ENCODE measurements at places on chromosomes 3 and 15.

DNA sequence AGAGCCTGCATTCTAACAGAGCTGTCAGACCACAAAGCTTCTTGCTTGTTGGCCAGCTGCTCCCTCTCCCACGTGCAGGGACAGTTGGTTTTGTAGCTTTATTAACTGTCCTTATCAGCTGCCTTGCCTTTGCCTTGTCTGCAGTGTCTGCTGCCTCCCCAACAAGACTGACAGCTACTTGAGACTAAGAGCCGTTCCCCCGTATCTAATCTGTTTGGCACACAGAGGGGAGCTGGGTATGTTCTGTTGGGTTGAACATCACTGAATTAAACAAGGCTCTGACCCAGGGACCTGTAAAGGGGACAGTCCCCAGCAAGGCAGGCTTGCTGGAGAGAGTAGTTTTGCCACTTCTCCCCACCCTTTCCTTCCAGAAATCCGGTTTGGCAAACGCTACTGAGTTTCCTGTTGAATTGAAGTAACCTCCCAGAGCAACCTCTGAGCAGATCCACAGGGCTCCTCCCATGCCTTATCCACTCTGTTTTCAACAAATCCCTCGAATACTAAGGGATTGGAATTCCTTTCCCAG lies 116.1 kb downstream of the ANP32A start:
- peak; percentile 44 for DNase-seq

- DNase-seq, result no peak
Measured at GRCh38 chr3:52190294-52191074, 7.5 kb upstream of the ALAS1 start.

DNA sequence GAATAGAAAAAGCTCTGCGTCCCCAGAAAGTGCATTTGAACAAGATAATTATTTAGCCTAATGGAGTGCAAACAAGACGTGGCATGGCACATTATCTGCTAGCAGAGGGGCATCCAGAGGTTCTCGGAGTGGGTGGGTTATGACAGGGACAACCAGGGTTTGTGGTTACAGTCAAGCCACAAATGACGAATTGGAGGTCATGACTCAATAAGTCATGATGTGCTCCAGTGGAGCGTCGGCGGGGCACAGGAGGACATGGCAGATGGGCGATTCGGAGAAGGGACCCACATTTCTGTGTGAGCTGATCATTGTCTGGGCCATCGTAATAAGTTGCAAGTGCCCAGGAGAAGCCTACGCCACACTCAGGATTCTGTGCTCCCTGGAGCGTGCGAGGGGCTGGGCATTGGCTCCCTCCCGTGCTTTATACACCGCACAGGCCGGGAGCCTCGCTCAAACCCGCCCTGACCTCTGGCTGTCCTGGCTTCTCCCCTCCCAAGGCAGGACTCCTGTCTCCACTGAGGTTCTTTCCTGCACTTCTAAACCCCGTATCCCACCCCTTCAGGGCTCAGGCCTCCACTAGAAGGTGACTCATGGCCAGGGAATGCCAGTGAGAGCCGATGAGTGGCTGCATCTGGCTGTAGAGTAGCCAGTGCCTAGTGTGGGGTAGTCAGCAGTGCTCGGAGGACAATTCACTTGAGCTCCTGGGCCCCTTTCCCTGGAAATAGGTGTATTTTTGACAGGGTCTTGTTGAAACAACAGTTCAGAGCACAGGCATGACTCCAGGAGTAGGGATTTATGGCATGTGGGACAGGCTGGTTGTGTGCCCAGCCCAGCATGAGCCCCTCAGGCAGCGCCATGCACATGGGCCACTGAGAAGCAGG lies 67.4 kb downstream of the GRIP2 start:
- DNase-seq, result peak; percentile 69

- DNase-seq, result no peak
Measured at GRCh38 chr15:74830868-74831267, 4.4 kb downstream of the CPLX3 start.

DNA sequence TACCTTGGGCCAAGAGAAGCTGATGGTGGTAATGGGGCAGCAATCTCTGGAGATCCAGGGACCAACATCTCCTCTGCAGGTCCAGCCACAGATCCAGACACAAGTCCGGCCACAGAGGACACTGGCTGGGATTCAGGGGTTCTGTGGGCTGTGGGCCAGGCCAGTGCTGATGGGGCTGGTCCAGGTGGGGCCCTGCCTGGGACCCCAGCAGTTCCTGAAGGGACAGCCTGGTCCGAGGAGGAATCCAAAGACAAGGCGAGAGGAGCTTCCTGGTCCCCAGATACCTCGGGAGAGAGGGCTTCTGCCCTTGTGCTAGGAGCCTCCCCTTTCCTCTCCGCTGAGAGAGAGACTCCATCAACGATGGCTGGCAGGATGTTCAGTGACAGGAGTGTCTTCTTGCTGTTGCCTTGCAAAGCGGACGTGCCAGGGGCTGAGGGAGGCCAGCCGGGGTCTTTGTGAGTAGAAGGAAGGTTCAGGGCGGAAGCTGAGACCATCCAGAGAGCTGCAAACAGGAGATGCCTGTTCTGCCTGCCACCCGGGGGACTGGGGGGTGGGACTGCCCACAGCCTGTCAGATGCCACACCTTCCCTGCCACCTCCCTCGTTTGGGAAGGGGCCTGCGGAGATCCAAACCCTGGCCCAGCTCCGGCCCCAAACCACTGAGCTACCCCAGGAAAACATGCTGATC lies 24.5 kb upstream of the GOLGA6C start:
- DNase-seq, result no peak

GRCh38 chr3:25150199-25150598 lies 277.9 kb upstream of the RARB start:
- DNase-seq, result no peak

DNA sequence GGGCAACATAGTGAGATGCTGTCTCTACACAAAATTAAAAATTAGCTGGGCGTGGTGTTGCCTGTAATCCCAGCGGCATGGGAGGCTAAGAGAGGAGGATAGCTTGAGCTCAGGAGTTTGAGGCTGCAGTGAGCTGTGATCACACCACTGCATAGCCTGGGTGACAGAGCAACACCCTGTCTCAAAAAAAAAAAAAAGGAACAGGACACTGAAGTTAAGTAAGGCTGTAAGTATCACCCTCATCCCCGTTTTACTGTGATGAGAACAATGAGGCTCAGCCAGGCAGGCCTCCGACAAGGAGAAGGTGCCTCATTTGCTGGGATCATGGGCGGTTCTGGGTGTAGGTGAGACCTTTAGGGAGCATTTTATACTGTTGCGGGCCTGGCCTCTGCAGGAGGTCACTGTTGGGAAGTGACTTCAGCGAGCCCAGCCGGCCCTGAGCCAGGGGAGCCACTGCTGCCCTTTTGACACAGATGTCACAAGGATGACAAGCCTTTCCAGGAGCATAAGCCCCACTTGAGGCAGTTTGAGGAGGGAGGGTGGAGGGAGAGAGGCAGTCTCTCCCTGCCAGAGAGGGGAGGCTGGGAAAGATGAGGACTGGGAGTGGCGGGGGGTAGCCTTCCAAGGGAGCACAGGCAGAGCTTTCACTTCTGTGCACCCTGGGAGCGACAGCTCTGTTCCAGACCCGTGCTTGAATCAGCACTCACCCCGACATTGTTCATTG lies 30.8 kb downstream of the IRAK2 start:
- no peak for DNase-seq

DNA sequence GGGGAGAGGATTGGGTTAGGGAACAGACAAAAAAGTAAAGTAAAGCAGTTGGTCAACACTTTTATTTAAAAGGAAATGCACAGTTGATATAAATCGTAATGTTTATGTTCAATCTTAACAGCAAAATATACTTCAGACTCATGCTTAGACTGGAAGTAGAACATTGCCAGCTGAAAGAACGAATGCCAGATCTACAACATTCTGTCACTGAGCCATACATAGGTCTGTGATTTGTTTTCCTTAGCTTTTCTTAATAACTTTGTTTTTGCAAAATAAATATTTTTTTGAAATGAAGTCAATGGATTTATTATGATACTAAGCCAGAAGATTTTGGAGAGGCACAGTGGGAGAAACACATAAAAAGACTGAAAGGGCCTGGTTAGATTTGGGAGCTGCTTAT lies 62.0 kb downstream of the LEKR1 start:
- DNase-seq, result no peak
